ENCODE measurements at places on chromosomes 2 and 18.

GRCh38 chr2:241009601-241010530 is 11.4 kb downstream of the SNED1 start:
- DNase-seq: no peak

DNA sequence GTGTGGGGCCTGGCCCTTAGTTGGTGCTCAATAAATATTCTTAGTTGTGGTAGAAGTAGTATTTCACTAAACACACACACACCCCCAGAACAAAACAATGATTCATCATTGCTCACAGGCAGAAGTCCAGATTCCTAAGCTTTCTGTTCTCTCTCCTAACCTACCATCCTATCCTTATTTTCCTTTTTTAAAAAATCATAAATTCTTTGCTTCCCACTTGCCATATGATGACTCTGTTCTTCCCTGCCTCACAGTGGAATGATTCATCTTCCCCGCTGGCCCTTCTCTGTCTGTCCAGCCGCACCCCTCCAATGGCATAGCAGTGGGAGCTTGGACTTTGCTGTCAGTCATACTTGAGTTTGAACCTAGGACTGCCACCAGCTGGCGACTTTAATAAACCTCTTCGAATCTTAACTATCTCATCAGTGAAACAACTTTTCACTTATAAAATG is 5.2 kb downstream of the EML6 start:
- no peak for DNase-seq

DNA sequence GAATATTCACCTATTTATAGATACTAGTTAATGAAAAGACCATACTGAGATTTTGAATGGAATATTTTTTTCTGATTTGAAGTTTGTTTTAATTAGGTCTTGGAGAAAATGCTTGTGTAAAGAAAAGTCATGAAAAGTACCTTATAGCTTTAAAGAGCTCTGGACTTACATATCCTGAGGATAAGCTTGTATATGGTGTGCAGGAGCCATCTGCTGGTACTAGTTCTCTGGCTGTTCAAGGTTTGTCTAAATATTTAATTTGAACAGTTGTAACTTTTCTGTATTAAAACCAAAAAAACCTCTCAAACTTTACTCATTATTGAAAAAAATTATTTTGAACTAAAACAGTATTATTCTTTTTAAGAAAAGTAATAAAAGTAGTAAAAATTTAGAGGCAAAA is 50.1 kb downstream of the UBR3 start:
- no peak for DNase-seq

DNA sequence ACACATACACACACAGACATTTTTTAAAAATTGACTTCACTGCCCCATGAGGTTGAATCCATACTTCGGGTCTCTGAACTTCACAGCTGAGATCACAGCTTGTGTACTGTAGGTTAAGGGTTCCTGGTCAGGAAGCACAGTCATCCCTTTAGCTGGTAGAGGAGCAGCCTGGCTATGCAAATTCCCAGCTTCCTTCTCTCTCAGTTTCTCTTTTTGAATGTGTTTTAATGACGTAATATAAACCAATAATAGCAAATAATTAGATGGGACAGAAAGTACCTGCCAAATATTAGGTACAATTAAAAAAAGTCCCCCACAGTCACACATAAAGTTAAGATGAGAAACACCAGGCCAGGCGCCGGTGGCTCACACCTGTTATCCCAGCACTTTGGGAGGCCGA is 178.7 kb downstream of the ZNF385B start:
- no peak for DNase-seq

GRCh38 chr18:45107425-45107824 is 426.7 kb downstream of the SETBP1 start:
- DNase-seq: no peak

DNA sequence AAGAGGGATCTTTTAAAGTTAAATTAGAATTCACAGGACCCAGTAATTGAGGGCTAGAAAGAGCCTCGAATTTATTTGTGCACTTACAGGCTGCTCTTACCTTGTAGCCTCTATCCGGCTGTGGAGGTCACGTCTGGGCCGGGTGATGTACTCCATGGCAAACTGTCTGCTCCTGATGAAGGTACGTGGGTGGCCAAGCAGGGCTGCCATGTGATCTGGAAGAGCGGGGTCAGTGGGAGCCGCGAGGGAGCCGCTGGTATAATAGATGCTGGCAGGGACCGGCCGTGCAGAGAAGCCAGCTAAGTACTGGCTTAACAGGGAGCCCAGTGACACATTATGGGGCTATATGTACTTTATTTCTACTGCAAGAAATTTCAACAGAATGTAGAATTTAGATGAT is 59.2 kb downstream of the ADI1 start:
- no peak for DNase-seq

DNA sequence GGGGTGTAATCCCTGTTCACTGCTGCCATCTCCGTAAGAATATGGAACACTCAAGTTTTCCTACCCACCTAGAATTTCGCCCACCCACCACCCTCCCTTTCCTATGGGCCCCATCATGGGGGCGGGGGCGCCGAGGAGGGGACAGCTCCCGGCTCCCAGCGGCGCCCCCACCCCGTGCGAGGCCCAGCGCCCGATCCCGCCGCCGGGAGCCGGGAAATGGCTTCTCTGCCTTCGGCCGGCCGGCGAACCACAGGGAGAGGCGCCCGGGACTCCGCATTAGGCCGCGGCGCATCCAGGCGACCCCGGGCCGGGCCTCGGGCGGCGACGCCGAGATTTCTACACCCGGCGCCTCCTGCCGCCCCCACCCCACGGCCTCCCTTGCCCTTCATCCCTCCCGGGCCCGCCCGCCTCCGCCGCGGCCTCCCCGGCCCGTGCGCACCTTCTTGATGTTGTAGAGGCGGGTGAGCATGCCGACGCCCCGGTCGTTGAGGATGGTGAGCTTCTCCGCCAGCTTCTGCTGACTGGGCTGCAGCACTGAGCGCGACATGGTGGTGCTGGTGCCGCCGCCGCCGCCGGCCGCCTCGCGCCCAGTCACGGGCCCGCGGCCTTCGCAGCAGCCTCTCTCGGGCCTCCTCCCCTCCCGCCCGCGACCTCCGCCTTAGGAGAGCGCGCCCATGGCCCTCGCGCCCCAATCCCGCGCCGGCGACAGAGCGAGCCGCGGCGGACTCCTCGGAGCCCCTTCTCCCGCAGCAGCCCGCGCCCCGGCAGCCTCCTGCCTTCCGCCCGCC is 510 bp downstream of the NCKAP1 start:
- DNase-seq: peak; percentile 5

DNA sequence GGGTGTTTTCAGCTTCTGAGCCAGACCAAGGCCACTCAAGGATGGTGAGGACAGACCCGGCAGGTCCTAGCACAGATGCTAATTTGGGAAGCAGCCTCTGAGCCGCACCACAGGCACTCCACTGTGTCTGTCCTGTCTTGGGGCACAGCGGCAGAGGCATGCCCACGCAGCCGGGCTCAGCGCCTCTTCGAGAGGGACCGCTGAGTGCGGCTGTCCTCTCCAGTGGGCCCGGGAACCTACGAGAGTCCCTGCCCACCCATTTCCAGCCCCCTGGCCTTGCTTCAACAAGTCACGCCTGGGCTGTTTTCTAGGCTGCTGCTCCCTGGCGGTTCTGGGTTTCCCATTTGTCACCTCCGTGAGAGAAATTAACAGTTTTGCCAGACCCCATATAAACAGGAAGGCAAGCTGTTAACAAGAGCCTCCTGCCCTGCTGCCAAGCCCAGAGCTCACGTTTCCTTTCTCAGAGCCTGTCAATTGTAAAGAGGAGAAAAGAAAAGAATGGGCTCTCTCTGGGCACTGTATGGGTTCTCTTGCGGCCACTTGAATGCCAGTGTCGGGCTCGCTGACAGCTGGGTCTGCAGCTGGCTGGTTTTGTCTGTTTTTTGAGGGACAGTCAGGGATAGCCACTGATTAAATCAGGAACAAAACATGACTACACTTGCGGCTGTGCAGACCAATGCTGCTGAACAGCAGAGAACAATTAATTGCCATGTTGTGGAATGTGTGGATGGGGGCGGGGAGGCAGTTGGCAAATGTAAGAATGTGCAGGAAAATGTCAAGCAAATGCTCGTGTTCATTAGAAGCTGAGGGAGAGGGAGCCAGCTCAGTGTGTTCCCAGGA is 30.6 kb downstream of the TMEM17 start:
- DNase-seq: no peak

DNA sequence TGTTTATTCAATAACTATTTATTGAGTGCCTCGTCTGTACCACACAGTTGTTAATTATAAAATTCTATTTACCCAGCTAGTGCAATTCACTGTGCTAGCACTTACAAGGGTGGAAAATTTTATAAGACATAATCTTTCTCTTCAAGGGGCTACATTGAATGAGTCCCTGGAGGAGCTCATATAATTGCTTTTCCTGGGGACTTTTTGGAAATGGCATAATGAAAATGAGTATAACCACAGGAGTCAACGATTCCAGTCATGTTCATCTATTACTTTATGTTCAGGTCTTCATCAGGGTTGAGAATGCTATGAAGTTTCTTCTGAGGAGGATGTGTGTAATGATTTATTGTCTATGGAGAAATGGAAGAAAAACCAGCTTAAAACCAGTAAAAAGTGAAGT is 52.9 kb upstream of the TMEM200C start:
- no peak for DNase-seq

DNA sequence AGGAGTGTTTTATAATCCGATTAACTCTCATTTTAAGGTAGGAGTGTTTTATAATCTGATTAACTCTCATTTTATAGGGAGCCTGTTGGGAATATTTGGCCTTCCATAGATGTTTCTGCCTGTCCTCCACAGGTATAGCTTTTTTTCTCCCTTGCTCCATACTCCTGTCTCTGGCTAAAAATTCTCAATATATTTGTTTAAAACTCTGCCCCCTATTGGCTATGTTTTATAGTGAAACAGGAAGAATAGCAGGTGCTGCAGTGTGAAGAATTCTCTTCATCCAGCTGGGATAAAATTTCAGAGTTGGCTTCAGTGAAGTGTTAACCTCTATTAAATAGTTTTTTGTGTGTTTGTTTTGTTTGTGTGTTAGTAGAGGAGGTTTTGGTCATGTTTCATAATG is 1046.0 kb upstream of the TMEFF2 start:
- DNase-seq: no peak

- no peak for DNase-seq
Measured at GRCh38 chr2:235923859-235924674, 244.1 kb downstream of the GBX2 start.

DNA sequence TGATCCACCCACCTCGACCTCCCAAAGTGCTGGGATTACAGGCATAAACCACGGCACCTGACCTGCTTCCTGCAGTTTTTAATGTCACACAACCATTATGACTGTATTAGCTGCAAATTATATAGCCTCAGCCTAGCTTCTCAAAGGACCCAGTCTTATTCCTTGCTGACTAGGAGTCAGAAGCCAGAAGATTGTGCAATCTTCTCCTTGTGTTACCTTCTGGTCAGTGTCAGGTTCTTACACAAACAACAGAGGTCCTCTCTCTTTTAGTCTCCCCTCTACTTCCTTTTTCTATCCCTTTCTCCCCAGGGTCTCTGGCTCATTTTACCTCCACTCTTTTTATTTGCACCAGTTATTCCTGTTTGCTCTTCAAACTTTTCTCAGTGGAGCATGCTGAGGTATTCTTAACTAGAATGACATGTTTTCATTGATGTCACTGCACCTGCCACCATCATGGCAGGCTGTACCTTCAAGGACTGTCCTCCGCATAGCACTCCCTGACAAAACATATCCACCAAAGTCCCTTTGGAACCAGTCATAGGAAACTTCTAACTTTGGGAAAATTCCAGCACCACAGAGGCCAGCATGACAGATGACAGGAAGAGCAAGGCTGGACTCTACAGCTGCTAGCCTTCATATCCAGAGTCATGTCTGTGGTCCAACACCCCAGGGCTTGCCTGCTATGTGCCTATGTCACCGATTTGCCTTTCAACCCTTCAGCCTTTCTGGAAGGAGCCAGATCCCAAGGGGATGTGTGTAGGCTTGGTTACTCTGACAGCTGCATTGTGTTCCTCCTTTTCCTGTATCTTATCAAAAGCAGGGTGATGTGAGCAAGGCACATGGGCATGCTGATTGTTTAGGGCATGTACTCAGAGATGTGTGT is 45.2 kb upstream of the EPC2 start:
- DNase-seq: no peak

DNA sequence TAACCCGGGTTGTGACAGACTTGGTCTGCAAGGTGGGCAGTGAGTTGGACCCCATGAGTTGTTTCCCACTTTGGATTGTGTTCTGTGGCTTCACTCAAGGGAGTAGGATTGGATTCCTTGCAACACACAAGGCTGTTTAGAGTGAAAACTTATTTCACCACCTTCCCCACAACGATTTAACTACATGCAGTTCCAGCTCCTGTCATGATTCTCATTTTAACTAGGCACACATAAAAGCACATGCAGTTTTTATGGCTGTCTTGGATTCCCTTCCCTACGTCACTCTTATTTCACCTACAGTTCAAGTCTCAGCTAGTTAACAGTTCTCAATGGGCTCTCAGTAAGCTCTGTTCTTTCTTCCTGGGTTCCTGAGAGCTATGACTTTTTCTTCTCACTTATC is 15.9 kb downstream of the EFEMP1 start:
- no peak for DNase-seq

- DNase-seq: no peak
Measured at GRCh38 chr2:166188084-166188483, 60.3 kb upstream of the SCN1A start.

DNA sequence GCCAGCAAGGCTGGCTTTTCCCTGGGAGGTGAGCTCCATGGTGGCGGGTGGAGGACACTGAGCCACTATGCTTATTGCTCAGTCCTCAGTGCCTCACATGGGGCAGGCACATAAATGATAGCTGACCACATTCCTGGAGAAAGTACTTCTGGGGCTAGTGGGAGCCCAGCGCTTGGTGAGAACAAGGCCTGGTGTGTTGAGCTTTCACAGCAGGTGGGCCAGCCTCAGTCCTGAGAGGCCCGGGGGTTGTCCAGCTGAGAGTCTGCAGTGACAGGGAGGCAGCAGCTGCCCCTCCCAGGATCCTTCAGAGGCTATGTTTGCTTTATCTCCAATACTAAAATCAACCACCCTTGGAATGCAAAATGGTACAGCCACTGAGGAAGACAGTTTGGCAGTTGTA is 217.7 kb downstream of the ZBTB7C start:
- DNase-seq: no peak

GRCh38 chr18:44636241-44636640 is 44.4 kb upstream of the SETBP1 start:
- DNase-seq: no peak

GRCh38 chr2:164933671-164934189 is 21.6 kb downstream of the SLC38A11 start:
- DNase-seq: no peak

DNA sequence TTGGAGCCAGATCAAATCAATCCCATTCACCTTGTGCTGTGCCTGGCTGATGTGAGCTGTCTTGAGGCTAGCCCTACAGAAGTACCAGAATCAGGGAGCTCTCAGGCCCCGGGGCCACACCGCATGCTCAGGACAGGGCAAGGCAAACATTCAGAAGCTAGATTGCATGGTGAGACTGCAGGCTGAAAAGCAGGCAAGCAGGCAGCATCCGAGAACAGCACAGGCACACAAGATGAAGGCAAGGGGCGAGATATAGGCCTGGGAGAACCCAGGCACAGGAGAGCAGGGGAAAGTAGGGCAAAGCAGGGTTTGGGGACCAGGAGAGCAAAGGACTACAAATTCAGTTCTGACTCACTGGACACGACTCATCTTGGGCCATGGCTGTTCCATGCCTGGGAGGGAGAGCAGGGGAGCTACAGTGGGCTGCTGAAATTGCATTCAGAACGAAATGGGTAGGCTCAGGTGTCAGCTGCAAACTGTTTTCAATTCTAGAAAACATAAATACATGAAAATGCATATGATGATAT is 59.6 kb downstream of the GALNT14 start:
- no peak for DNase-seq
